ENCODE measurements at places on chromosomes 11 and 22. TPM values are rescaled to one million over a fixed set of nuclear protein-coding genes. Genes with fewer than 3 reads are reported as not detected.

Gene BTG4
- not detected for total RNA-seq

Gene TREH
- total RNA-seq: not detected

Gene RTN4RL2
- 0.72 TPM for total RNA-seq

Gene HIPK3
- total RNA-seq: 30.5 TPM

Gene OR5B21
- not detected for total RNA-seq

Gene CARD18
- not detected for total RNA-seq

Gene GP1BB
- not detected for total RNA-seq

Gene OR5P2
- not detected for total RNA-seq

Gene RIMBP3B
- total RNA-seq: 0.20 TPM

Gene PGA5
- not detected for total RNA-seq

Gene OR52I1
- total RNA-seq: not detected

Gene KDM4E
- not detected for total RNA-seq

Gene AQP11
- 2.8 TPM for total RNA-seq

Gene SNX19
- 53.4 TPM for total RNA-seq

Gene SLC22A12
- not detected for total RNA-seq

Gene KRTAP5-10
- not detected for total RNA-seq

Gene IFITM10
- 4.3 TPM for total RNA-seq

Gene FAM83F
- total RNA-seq: not detected

Gene CNGA4
- total RNA-seq: not detected

Gene APOA5
- not detected for total RNA-seq

Gene PLXNB2
- total RNA-seq: 27.6 TPM

Gene TIGD3
- 0.24 TPM for total RNA-seq

Gene ACAD8
- total RNA-seq: 21.6 TPM

Gene TRPM5
- not detected for total RNA-seq

Gene MRGPRX3
- total RNA-seq: not detected

Gene RHOD
- total RNA-seq: 3.1 TPM

Gene PLEKHB1
- total RNA-seq: not detected

Gene GAL
- not detected for total RNA-seq

Gene GGTLC3
- total RNA-seq: not detected

Gene UBQLNL
- not detected for total RNA-seq

Gene OR51F2
- not detected for total RNA-seq

Gene SCGB1A1
- not detected for total RNA-seq

Gene CALCA
- total RNA-seq: not detected

Gene CLTCL1
- 2.8 TPM for total RNA-seq

Gene MYOD1
- not detected for total RNA-seq

Gene PIWIL4
- total RNA-seq: 0.78 TPM

Gene DAGLA
- 0.78 TPM for total RNA-seq

Gene OR2AT4
- total RNA-seq: not detected
